COR-L47 (cell line): ENCODE measurements at places on chromosomes 4 and X.

- DNase-seq: no peak
Measured at GRCh38 chr4:184568770-184569169, 80.5 kb downstream of the CASP3 start.

- no peak for DNase-seq
Measured at GRCh38 chr4:153528705-153529485, 62.7 kb downstream of the TMEM131L start.

DNA sequence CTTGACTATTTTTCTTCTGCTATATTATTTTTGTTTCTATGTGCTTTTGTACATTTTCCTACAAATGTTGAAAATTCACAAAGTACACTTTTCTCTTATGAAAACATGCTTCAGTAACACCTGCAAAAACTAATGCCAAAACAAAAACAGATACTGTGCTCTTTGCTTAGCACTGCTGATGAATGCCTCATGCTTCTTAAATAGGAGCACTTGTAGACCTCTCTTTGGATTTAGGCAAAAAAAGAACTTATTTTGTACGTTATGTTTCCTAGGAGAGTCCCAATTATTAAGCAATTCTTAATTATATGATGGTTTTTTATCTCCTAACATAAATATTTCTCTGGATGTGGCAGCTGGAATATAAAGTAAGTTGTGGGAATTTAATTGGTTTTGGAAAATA, 285.0 kb upstream of the ARSJ start:
- no peak for DNase-seq

DNA sequence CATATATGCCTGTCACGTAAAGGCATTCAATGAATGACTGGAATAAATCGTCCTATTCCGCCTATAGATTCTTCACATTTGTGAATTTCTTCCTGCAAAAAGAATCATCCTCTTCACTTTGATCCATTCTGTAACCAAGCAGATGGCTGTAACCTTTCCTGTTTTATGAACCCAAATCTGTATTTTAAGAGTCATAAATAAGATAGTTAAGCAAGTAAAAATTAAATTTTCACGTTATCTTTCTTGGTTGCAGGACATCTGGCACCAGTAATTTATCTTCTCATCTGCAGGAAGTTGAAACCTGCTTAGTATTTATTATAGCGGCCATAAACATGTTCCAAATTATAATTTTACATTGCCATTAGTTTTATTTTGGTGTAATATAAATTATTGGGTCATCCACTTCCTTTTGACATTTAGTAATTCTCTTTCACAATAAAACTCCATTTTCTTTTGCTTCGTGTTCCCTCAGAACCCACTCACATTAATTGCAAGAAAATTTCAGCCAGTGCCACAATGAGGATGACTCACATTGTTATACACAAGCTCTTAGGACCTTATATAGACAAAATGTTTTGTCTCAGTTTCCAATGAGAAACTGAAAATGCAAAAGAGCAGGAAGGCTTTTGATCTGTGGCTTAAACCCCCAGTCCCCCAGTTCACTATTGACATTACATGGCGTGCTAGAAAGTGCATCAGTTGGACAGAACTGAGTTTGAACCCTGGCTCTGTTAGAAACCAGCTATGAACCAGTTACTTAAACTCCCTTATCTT, 51.1 kb downstream of the TMEM156 start:
- DNase-seq: no peak

- no peak for DNase-seq
Measured at GRCh38 chr4:142743121-142743825, 102.8 kb downstream of the INPP4B start.

DNA sequence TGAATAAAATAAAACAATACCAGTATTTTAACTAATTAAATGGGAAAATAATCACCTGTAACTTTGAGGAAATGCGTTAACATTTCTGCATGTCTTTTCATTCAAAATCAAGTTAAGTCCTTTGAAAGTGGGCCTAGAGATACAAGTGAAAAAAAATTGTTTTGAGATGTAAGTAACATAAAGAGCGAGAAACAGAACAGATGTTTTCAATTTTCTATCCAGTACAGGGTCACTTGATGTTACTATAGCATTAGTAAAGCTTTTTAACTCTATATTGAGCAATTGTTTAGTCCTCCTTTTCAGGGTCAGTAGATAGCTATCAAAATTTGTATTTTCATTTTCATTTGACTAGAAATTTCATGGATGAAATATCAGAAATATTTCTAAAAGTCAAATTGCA, 761.4 kb downstream of the CCSER1 start:
- no peak for DNase-seq

GRCh38 chr4:14023896-14024295, 396.4 kb upstream of the BOD1L1 start:
- DNase-seq: no peak

- no peak for DNase-seq
Measured at GRCh38 chrX:70755850-70756249, 152.7 kb downstream of the TEX11 start.

DNA sequence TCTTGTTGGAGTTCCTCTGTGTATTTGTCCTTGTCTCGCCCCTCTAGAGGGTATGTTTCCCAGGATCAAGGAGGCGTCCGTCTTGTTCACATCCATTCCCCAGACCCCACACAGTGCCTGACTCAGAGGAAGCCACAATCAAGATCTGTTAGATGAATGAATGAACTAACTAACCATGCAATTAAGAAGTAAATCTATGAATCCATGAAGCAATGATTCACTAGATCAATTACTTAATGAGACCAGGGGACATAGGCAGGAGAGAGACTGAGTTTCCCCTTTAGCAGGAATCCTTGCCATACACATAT, 11.9 kb downstream of the BLOC1S4 start:
- no peak for DNase-seq

- DNase-seq: no peak
Measured at GRCh38 chr4:10273030-10273429, 156.4 kb upstream of the WDR1 start.

DNA sequence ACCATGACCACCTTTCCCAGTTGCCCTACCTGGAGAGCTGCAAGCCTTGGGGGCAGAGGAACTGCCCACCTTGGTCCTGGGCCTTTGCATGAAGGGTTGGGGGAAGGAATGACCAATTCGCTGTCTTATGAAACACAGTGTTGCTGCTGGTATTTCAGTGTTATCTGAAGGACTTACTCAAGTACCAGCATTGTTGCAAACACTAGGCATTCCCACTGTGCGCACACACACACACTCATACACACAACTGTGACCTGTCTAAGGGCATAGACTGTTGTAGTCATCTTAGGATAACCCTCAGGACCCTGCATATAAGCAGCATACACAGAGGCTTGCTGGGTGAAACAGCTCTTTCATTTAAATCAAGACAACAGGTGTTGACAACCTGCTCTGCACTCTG, 210.9 kb downstream of the EVC2 start:
- DNase-seq: no peak

DNA sequence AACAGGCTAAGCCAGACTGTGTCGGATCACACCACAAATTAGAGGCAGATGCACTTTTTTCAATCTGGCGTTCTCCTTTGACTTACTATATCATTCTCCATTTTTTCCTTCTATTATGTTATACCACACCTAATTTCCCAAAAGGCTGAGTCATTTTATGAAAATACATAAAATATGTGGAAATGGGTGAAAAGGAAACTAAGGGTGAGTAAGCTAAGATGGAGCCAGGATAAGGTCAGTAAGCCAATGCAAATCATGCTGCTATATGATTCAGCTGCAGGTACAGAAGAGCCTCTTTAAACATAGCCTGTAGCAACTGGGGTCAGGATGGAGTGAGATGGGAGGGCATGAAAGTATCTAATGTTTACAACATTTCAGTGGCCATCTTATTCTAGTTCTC, 94.0 kb upstream of the TEX13A start:
- DNase-seq: no peak

- no peak for DNase-seq
Measured at GRCh38 chrX:74421740-74422352, 553 bp downstream of the SLC16A2 start.

GRCh38 chr4:99190336-99190735, 28.7 kb downstream of the ADH6 start:
- DNase-seq: no peak

DNA sequence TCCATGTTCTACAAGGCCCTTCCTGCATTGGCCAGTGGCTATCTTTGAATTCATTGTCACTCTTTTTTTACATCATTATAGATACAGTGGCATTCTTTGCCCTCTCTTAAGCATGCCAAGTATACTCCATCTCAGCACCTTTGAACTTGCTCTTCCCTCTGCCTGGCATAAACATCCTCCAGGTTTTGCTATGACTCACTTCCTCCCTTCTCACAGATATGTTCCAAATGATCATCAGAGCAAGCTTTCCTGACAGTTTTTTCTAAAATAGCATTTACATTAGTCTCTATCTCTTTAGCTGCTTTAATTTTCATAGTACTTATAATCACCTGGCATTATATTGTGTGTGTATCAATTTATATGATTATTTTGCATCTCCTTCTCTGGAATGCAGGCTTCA, 553.3 kb upstream of the MAGEB2 start:
- DNase-seq: no peak

- no peak for DNase-seq
Measured at GRCh38 chr4:39825090-39825489, 127.2 kb downstream of the UBE2K start.

DNA sequence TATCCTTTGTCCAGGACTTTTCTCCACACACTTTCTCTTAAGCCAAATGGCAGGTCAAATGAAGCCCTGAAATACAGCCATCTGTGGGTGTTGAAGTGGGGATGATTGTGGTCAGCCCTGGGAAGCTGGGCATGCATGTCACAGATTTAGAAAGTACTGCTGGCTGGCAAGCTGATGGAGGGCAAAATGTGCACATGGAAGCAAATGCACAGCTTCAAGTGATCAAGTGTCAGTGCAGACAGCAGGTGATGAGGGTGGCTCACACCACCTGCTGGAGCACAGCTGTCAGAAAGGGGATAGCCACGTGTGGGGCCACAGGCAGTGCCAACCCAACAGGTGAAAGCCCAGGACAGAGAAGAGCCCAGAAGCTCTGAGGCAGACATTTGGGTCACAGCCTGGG, 40.3 kb upstream of the ATXN3L start:
- DNase-seq: no peak

- DNase-seq: peak; percentile 64
Measured at GRCh38 chr4:146095091-146095690, 80.3 kb upstream of the LSM6 start.

DNA sequence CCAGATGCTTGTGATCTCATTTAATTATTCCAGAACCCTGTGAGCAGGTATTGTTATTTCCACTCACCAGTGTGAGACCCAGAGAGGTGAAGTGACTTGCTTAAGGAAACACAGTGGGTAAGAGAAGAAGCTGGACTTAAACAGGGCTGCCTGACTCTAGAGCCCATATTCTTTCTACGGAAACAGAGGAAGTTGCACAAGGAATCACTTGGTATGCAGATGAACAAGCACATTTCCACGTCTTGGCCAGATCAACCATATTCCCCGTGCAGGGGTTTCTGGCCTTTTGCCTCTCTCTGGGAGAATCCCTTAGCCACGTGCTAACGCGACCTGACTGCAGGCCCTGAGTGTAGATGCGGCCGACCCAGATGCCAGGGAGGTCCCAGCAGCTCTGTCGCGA, 195.5 kb upstream of the ATP6AP2 start:
- no peak for DNase-seq

GRCh38 chrX:49932791-49933190, 10.4 kb downstream of the CLCN5 start:
- no peak for DNase-seq

GRCh38 chr4:187304133-187304532, 580.5 kb upstream of the FAT1 start:
- no peak for DNase-seq

GRCh38 chrX:11765449-11765848, 7.4 kb downstream of the MSL3 start:
- DNase-seq: no peak

GRCh38 chr4:104868533-104868932, 278.1 kb upstream of the TET2 start:
- DNase-seq: no peak

DNA sequence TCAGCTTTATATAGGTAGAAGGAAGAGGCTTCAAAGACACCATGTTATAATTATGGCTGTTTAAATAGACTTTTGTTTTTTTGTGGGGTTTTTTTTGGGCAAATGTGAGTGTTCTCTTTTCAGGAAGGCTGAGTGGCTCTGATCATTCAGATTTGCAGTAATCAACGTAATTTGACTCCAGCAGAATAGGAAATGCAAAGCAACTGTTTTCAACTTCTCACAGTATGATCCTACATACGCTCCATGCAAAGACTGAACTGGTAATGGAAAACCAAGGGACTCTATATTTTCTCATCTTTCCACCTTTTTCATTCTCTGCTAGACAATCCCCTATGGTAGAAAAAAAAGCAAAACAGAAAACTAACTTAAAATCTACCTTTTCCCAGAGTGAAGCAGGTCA, 10.8 kb downstream of the ADH1B start:
- DNase-seq: no peak

DNA sequence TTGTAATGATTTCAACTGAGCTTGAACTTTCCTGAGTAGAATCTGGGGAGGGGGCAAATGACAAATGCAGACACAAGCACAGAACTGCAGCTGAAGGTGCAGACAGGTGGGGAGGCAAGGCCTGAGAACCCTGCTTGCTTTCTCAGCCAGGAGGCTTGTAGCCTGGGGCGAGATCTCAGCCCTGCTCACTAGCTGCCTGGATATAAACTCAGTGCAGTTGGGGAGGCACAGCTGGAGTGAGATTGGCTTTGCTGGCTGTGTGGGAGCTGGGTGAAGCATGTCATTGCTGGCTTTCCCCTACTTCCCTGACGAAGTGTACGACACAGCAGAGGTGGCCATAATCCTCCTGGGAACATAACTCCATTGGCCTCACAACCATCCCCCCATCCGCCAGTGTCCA, 55.5 kb upstream of the NEXMIF start:
- DNase-seq: no peak

DNA sequence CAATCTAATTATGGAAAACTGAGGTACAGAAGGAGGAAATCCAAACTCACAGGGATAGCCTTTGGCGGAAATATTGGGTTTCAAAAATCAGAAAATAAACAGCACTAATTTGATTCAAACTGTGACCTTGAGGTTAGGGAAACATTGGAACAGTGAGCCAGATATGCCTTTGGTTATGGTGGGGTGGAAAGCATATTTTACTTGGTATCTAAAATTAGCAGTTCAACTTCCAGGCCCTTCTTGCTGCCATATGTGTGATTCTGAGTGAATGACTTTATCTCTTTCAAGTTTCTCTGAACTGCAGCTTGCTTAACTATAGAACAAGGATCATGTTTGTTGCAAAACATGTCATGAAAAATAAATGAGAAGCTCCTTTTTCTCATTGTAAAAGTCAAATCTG, 240.9 kb upstream of the VEGFC start:
- no peak for DNase-seq

DNA sequence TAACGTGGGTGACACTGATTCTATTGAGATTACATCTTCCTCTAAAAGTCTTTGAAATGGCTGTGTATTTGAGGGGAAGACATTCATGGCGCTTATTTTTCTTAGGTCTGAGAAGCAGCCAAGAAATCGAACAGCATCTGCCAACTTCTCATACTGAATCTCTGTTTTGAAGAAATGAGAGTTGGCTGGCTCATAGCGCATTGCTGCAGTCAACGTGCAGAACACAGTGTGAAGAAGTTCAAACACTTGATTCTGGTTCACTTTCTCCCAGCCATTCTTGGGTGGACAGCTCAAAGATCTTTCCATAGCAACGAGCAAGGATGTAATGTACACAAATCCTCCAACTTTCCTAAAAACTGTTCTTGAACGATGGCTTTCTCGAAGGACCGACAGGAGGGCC, 156.5 kb downstream of the WDFY3 start:
- DNase-seq: no peak
